ENCODE measurements at places on chromosomes 16 and 17.

- DNase-seq, result no peak
These were observed 16.7 kb downstream of the ANKRD40 start for GRCh38 chr17:50690887-50691549.

DNA sequence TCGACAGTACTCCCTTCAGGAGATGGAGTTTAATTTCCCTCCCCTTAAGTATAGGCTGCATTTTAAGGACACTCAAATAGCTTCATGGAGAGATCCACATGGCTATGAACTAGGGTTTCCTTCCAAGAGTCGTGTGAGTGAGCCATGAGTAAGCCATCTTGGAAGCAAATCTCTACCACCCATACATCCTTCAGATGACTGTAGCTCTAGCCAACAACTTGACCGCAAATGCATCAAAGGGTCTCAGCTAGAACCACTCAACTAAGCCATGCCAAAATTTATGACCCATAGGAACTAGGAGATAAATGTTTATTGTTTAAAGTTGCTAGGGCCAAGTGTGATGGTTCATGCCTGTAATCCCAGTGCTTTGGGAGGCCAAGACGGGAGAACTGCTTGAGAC lies 43.4 kb downstream of the METTL16 start:
- no peak for DNase-seq

- DNase-seq, result peak; percentile 35
These were observed 7.5 kb downstream of the UBE2Z start for GRCh38 chr17:48915459-48916282.

DNA sequence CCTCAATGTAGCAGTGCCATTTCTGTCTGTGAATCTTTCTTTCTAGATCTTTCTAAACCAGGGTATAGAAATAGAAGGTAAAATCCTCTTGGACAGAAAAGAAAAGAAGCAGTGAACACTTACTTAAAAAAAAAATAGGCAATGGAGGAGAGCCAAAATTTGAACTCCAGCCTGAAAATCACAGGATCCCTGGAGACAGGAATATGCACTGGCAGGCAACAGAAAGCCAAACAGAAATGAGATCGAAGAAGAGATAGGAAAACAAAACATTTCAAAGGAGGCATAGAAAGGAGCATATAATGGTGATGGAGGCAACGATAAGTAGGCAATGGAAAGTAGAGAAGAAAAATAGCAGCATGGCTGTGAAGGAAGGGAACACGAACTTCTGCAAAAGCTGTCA lies 253.7 kb upstream of the HSBP1 start:
- DNase-seq, result no peak

- no peak for DNase-seq
These were observed 390 bp upstream of the UNC13D start for GRCh38 chr17:75844530-75845057.

GRCh38 chr16:54431997-54432896 lies 145.7 kb upstream of the IRX3 start:
- DNase-seq, result no peak

DNA sequence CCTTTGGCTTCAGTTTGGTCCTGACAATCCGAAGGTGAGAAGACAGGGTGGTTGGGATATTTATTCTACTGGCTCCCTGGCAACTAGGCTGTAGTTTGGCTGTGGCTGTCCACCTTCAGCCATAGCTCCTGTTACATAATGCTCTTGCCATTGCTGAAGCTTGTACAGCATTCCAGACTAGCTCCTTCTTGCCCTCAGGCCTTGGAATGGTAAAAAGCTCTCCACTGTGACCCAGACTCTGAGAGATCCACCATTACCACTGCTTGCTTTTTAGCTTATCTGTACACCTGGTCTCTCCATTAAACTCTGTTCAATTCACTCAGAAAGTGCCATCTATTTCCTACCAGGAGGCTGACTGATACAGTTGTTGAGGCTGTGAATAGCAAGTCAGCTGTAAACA lies 231.8 kb upstream of the MON1B start:
- DNase-seq, result no peak

DNA sequence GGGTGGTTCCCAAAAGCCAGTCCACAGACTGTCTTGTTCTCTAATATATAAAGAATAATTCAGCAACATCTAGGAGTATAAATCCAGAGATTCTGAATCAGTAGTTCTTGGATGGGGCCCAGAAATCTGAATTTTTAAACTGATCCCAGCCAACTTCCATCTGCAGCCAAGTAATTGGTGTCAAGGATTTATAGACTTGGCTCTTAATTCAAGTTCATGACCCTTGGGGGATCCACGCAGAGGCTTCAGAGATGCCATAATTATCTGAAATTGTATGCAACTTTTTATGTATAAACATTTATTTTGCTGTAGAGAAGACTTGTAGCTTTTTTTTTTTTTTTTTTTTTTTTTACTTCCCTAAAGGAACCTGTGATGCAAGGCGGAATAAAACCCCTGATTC lies 60.6 kb downstream of the HLF start:
- DNase-seq, result no peak

DNA sequence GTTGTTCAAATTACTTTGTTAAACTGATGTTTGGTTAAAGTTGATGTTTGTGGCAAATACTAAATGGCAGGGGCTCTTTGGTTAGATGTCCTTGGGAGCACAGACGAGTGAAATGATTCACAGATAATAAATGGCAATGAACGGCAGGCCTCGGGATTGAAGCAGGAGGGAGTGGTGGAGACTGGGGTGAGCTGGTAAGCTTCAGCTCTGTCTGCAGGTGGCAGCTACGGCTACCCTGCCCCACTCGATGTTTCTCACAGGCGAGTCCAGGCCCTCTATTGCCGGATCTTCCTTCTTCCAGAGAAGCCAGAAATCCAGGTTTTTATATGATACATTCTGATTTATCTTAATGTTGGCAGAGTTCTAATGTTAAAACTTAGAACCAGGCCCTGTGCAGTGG lies 144.8 kb upstream of the CACNG5 start:
- DNase-seq, result no peak

- no peak for DNase-seq
These were observed 66.6 kb upstream of the CBX4 start for GRCh38 chr17:79905832-79906231.

All from CD4-positive, alpha-beta T cell treated with Interleukin-6 at 100 ng/mL for 8 hours (primary cell).